ENCODE measurements at places on chromosomes 5 and 9.

DNA sequence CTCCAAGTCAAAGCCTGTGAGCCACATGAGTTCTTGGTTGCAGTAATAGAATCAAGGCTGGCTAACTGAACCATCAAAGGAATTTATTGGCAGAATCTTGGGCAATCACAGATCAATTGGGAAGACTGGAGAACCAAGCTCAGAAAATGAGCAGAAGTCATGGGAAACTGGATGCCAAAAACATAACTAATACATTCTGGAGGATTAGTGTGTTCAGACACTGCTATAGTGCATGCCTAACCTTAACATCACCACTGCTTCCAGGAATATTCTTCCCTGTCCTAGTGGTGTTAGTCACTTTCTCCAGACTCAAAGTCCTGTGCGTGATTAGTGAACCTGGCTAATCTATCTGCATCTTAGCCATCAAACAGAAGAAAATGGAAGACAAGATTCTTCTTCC, 843.7 kb downstream of the EFNA5 start:
- no peak for DNase-seq

DNA sequence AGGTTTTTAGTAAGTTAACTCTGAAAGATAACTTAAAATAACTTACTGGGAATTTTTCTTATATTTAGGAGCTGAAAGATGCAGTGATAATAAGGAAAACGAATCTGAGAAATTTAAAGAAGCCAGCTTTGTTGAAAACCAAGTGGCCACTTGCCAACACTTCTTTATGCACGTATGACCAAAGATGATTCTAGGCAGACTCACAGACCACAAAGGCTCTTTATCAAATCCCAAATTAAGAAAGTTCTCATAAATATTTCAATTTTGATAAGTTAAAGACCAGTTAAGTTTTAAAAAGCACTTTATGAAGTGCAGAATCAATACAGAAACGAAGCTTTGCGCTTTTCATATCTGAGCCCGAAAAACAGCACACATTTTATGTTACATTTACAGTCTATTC, 1.5 kb downstream of the AFF4 start:
- DNase-seq, result no peak

DNA sequence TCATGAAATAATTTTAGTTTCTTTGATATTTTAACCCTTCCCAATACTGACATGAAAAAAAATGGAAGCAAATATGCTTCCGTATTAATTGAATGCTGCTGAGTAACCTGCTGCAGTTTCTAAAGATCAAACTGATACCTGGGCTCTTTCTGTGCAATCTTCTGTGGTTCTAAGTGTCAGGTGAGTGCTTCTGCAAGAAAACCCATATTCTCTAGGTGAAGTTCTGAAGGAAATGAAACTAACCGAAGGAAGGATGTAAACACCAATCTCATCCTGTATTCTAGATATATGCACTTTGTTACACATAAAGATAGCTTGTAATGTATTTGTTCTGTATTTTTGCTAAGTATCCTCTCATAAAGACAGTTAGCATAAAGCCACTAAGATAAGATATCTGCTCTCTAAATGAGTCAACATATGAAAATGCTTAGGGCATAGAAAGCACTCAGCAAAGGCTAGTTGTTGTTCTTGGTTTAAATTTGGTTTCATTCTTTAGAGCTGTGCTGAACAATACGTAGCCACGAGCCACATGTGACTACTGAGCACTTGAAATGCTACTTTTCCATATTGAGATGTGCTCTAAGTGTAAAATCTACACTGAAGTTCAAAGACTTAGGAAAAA, 52.0 kb downstream of the ITGA2 start:
- DNase-seq, result no peak

DNA sequence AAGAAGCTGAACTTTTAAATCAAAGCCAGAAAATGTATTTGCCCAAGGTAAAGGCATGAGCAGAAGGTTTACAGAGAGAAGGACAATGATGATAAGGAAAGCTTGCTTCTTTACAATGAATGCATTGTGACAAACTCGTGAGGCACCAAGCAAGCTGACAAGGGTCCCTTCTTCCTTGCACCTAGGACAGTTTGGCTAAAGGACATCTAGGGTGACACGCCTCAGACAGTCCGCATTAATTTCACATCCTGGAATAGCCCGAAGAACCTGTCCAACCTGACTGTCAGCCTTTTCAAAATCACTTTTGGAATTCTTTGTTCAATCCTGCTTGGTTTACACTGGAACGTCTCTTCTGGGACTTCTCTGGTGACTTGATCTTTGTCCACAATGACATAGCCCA, 146.4 kb upstream of the MAP3K1 start:
- no peak for DNase-seq

GRCh38 chr5:79526493-79526892, 12.6 kb upstream of the HOMER1 start:
- DNase-seq, result no peak

GRCh38 chr5:113989278-113989912, 372.5 kb upstream of the KCNN2 start:
- no peak for DNase-seq

DNA sequence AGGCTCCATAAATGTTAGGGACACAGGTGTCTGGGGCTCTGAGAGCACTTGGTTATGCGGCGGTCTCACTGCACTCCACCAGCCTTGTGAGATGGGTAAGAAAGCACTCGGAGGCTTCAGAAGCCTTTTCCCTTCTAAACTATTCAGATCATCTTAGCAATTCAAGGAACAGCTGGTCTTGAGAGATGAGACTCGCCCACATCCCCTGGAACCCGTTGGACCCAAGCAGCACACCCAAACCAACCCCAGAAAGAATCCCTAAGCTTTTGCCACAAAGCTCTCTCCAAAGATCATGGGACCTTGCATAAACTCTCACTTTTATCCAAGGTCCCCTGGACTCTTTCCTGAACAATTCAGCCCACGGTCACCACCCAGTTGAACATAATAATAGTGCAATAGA, 90.2 kb downstream of the RAPGEF1 start:
- no peak for DNase-seq

GRCh38 chr5:75513841-75514240, 2.1 kb downstream of the POLK start:
- DNase-seq, result no peak

- DNase-seq, result no peak
These were observed 272.4 kb downstream of the ADAMTS6 start for GRCh38 chr5:65209341-65209740.

DNA sequence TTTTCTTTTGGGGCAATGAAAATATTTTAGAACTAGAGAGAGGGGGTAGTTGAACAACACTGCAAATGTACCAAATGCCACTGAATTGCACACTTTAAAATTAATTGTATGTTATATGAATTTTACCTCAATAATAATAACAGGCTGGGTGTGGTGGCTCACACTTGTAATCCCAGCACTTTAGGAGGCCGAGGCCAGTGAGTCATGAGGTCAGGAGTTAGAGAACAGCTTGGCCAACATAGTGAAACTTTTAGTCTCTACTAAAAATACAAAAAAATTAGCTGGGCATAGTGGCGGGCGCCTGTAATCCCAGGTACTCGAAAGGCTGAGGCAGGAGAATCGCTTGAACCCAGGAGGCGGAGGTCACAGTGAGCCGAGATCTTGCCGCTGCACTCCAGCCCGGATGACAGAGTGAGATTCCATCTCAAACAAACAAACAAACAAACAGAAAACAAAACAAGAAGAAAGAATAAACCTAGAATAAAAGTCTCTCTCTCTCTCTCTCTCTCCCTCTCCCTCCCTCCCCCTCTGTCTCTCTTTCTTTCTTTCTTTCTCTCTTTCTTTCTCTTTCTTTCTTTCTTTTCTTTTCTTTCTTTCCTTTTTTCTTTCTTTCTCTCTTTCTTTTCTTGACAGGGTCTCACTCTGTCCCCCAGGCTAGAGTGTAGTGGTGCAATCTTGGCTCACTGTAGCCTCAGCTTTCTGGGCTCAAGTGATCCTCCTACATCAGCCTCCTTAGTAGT, 91.1 kb downstream of the BASP1 start:
- no peak for DNase-seq

GRCh38 chr9:135992486-135993408, 31.6 kb upstream of the UBAC1 start:
- peak; percentile 21 for DNase-seq

DNA sequence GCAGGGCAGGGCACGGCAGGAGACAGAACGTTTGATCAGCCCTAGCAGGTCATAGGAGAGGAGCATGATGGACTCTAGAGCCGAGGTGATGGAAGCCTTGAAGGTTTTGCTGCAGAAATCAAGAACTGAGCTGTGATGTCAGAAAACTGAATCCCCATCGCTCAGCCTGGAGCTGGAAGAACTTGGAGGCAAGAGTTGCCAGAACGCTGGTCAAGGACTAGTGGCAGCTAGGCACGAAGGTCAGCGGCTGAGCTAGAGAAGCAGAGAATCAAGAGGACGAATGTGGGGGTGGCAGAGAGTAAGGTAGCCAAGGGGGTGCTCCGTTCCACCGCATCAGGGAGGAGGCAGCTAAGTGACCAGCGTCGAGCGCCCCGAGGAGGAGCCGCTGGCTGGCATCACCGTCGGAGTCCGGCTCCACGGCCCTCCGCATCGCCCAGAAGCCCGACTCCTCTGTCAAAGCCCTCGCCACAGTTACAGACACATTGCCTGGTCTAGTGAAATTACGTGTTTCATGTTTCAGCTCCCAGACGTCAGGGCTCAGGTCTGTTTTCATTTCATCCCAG, 1.2 kb upstream of the GALNT10 start:
- no peak for DNase-seq

- no peak for DNase-seq
These were observed 169.0 kb downstream of the CDK5RAP2 start for GRCh38 chr9:120410925-120411501.

DNA sequence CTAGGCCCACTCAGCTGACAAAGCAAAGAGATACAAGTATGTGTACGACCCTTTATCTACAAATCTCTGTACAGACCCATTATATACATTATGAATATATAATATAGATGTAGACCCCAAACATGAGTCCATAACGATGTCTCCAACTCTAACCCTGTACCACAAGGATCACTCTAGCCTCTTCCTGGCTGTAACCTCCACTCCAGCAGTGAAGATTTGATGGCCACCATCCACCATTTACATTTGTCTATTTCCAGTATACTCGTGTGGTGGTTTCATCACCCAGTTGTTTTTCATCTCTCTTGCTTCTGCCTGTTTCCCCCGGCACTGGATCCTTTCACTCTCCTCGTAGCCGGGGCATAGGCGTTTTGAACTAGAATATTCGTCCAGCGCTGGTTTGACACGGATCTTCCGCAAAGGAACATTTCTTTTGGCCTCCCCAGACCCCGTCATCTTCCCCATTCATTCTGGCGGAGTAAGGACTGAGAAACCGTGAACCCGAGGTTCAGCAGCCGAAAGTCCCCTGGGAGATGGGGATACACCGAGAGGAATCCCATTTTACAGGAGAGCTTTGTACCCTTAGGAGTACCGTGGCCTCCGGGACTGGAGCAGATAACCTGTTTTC, 828 bp upstream of the TRIO start:
- no peak for DNase-seq

DNA sequence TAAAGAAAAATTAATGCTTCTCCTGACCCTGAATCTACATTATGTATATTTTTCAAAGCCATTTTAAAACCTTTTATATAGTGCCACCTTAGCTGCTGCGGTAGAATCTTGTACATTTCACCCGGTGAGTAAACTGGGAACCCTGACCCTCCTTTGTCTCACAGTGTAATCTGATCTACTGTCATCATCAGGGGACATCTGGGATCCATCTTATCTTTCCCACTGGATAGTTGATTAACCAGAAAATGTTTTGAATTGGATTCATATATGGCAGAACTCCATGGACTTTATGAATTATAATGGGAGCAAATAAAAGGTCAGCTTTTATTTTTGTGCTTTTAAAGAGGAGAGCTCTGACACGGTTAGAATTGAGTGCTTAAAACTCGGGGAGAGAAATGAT, 95.0 kb downstream of the ADAMTSL1 start:
- no peak for DNase-seq

DNA sequence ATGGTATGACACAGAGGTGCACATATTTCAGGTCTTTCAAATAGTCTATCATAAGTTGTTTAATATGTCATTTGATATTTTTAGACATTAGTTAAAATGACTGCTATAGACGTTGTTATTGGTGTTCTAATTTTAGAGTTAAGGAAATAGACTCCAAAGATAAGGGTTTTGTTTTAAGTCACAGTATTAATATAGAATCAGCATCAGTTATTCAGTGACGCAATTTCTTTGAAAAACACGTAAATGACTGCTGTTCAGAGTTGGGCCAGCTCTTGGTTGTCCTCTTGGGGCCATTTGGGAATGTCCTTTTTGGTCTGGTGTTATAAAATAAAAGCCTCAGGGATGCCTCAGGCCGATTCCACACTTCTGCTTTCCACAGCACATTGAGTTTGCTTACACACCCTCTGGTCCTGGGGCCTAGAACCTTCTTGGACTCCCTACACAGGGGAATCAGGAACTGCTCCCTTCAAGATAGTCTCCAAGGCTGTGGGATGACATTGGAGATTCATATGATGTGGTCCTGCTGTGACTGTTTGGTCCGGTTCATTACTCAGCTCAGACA, 14.3 kb downstream of the OTULIN start:
- no peak for DNase-seq

DNA sequence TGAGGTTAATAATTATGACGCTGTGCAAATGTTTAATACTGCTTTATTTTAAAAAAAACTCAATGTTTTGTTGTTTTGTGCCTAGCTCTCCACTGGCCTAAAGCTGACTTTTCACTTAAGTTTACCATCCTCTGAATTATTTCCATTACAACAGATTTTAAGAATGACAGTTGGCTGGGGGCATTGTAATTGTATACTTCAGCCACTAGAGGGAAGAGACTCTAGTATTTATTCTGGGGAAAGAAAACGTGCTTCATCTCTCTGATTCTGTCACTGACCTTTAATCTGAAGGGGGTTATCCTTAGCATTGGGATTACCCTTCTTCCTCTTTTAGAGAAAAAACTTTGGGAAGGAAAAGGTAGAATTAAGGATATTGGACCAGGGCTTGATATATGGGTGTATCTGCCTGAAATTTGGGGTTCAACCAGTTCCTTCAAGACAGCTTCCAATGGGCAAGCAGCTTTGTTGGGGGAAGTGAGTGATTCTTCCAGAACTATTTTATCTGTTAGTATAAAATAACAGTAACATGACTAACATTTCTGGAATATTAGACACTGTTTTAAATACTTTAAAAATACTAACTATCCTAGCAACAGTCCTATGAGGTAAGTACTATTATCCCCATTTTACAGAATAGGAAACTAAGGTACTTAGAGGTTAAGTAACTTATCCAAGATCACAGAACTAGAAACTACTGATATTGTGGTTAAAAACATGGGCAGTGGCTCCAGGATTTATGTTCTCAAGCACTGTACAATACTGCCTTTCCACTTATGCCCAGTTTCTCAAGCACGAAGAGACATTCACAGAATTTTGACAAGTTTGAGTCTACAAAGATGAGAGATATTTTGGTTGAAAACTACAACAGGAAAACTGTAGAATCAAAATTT, 208.4 kb downstream of the CD180 start:
- DNase-seq, result no peak

DNA sequence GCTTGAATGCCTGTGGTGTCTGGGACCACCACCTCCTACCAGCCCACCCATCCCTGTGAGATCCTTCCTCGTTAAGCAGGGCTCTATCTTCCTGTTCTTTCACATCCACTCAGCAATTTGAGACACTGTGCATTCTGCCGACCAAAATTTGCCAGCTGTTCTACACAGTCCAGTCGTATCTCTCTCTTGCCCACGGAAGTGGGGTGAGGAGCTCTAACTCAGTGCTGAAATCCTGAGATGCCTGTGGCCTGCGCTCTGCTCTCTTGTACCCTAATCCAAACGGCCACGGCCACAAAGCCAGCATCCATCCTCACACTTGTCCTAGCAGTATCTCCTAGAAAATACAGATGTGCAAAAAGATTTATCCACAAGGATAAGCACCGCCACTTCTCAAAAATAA, 97.9 kb downstream of the MVB12B start:
- DNase-seq, result no peak
